Lung (tissue), 17 donors: ENCODE measurements at places on chromosomes 12 and 14. TPM values are rescaled to one million over a fixed set of nuclear protein-coding genes. Genes with fewer than 3 reads are reported as not detected.

The CARMIL3 gene
- 2.4 TPM for total RNA-seq

The FAM186B gene
- 0.80 TPM for total RNA-seq

The ART4 gene
- total RNA-seq = 3.1 TPM

The P2RX7 gene
- total RNA-seq = 17.1 TPM

- no peaks in the 10 kb centered on the region for H3K36me3 ChIP-seq
- H3K27ac ChIP-seq = no peak overlapping the region
- H3K27me3 ChIP-seq = no peaks in the 10 kb centered on the region
- peak; percentile 71 for DNase-seq
These were observed 179.6 kb downstream of the TMEM117 start for GRCh38 chr12:44015333-44015941.

DNA sequence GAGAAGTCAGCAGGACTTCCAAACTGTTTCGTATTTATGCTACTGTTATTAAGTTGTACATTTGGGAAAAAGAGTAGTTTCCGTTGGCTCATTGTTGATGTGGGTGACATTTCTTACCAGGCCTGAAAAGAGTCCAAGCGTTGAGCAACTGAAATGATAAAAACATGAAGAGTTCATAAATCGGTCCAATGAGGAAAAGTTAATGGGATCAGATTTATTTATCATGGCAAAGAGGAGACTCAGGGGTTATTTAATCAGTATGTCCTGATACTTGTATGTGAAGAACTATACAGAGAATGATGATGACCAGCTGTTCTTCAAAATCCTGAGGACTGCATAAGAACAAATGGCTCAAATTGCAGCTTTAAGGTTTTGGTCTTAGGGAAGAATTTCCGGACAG lies 7.7 kb downstream of the VRK1 start:
- no peak overlapping the region for H3K4me3 ChIP-seq
- H3K4me1 ChIP-seq = peaks cover 12% of the 10 kb centered on the region
- no peaks in the 10 kb centered on the region for H3K27me3 ChIP-seq
- DNase-seq = no peak

GRCh38 chr14:67490196-67490595 lies 1.7 kb upstream of the TMEM229B start:
- no peak for DNase-seq
- no peaks in the 10 kb centered on the region for H3K36me3 ChIP-seq
- H3K4me3 ChIP-seq = no peak overlapping the region

DNA sequence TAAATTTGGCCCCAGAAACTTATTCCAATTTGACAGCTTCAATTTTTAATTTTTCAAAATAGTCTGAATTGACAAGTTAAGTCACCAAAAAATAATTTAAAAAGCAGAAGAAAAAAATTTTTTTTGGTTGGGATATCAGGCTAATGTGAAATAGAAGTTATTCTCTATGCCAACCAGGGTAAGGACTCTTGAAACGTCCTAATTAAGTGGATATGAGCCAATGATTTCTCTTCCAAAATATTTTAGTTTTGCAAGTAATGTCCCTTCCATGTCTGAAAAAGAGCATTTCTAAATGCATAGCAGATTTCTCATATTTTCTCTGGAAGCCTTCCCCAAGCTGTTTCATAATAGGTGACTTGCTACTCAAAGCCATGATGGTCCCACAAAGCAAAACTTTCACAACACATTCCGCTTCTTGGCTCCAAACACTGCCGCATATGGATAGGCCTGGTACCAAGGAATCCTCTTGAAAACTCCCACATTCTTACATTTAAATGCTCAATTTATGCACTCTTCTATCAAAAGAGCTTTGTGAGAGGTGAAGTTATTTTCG lies 65.1 kb downstream of the SIX6 start:
- H3K36me3 ChIP-seq = no peaks in the 10 kb centered on the region
- no peaks in the 10 kb centered on the region for H3K4me1 ChIP-seq
- H3K4me3 ChIP-seq = no peak overlapping the region
- DNase-seq = peak; percentile 57
